Articular chondrocyte of knee joint (primary cell): ENCODE measurements at places on chromosomes 1 and 21. TPM values are rescaled to one million over a fixed set of nuclear protein-coding genes. Genes with fewer than 3 reads are reported as not detected.

Gene SLFNL1
- 0.43 and 0.65 TPM in 2 replicates for total RNA-seq

Gene FAM89A
- total RNA-seq: 8.6 and 8.8 TPM in 2 replicates

Gene CFAP141
- total RNA-seq: not detected in 2 replicates

Gene CFAP74
- not detected in 2 replicates for total RNA-seq

Gene PALMD
- total RNA-seq: 38.3 TPM in 2 replicates

Gene CELSR2
- total RNA-seq: 0.32 and 0.52 TPM in 2 replicates

Gene TRIM17
- 0.13 TPM in 1 of 2 replicates, not detected in the other for total RNA-seq

Gene PAPPA2
- total RNA-seq: 2.1 and 3.1 TPM in 2 replicates

Gene CD247
- not detected in 2 replicates for total RNA-seq

Gene CLDN17
- total RNA-seq: not detected in 2 replicates

Gene NEXN
- total RNA-seq: 10.4 and 18.9 TPM in 2 replicates

Gene CIART
- total RNA-seq: 13.1 and 14.1 TPM in 2 replicates

Gene SPAG17
- total RNA-seq: 5.0 TPM in 2 replicates

Gene REN
- total RNA-seq: not detected in 2 replicates

Gene PDC
- total RNA-seq: not detected in 2 replicates

Gene S100A3
- 2.0 and 3.7 TPM in 2 replicates for total RNA-seq

Gene JMJD4
- 26.6 and 29.1 TPM in 2 replicates for total RNA-seq

Gene TRNP1
- 6.4 and 8.4 TPM in 2 replicates for total RNA-seq

Gene OVAAL
- 0.11 TPM in 1 of 2 replicates, not detected in the other for total RNA-seq

Gene UMODL1
- total RNA-seq: under 0.01 TPM in 2 replicates

Gene FLG2
- not detected in 2 replicates for total RNA-seq

Gene ADGRL4
- 0.52 and 0.65 TPM in 2 replicates for total RNA-seq

Gene FCGR2B
- not detected in 2 replicates for total RNA-seq

Gene FNDC7
- 0.13 and 0.22 TPM in 2 replicates for total RNA-seq

Gene GREM2
- 0.39 and 5.1 TPM in 2 replicates for total RNA-seq

Gene HES3
- total RNA-seq: not detected in 2 replicates

Gene LENEP
- total RNA-seq: not detected in 2 replicates

Gene ARHGAP30
- under 0.01 TPM in 1 of 2 replicates, not detected in the other for total RNA-seq

Gene KIF26B
- 0.65 and 0.78 TPM in 2 replicates for total RNA-seq

Gene LEFTY1
- 0.22 TPM in 1 of 2 replicates, not detected in the other for total RNA-seq

Gene NPR1
- under 0.01 and 0.13 TPM in 2 replicates for total RNA-seq

Gene CA14
- total RNA-seq: not detected in 2 replicates

Gene VPS72
- total RNA-seq: 32.5 and 34.6 TPM in 2 replicates

Gene BARHL2
- total RNA-seq: not detected in 2 replicates
